Stimulated activated CD4-positive, alpha-beta T cell treated with anti-CD3 and anti-CD28 coated beads, Interleukin-1b, Interleukin-23, amount 100 ng/mL, for 1 hour (primary cell): ENCODE measurements at places on chromosomes 11 and 22.

- DNase-seq: no peak
These were observed 28.9 kb downstream of the APOL1 start for GRCh38 chr22:36281781-36282327.

GRCh38 chr11:64321533-64321932 is 3.6 kb downstream of the PRDX5 start:
- no peak for DNase-seq

DNA sequence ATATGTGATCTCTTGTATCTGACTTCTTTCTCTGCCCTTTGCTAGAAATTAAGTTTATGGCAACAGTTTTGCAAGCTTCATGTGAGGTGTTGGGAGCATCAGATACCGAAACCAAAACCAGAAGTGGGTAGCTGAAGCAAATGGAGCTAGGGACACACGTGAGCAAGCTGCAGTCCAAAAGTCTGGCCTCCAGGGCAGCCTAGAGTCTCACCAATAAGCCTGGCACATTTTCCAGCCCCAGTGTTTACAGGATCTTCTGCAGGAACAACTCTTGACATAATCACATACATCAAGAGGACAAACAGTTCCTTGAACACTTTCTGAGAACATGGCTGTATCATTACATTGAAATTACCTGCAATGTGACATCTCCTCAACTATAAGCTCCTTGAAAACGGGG is 114.1 kb downstream of the LARGE1 start:
- no peak for DNase-seq

DNA sequence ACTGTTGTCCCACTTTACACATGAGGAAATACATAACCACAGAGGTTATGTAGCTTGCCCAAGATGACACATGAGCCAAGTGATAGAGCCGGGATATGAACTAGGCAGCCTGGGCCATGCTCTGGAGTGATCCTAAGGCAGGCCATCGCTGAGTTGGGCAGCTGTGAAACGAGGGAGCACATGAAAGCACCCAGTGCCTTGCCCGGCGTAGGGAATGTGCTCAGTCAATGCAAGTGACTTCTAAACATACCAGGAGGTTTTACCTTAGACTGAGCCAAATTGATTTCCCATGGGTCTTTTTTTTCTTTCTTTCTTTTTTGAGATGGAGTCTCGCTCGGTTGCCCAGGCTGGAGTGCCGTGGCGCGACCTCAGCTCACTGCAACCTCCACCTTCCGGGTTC is 10.5 kb downstream of the GRIK4 start:
- DNase-seq: no peak

- DNase-seq: no peak
These were observed 540.3 kb downstream of the ETS1 start for GRCh38 chr11:128047026-128047425.

- DNase-seq: no peak
These were observed 1639.6 kb upstream of the TENM4 start for GRCh38 chr11:81080476-81080875.

DNA sequence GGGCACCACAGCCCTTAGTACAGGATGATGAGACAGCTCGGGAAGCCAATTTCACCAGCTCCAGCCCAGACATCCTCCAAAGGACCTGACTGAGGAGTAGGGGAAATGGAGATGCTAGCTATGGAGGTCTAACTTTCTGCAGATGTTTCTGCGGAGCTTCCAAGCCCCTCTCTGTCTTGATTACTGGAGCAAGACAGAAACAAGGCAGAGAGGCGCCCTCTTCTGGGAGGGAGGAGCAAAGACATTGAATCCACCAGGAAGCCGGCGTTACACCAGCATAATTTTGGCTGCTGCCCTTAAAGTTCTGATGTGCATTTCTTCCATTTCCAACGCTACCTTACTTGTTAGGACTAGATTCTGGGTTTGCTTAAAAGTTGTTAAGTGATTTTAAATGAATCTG is 107.3 kb upstream of the HSD17B12 start:
- no peak for DNase-seq

DNA sequence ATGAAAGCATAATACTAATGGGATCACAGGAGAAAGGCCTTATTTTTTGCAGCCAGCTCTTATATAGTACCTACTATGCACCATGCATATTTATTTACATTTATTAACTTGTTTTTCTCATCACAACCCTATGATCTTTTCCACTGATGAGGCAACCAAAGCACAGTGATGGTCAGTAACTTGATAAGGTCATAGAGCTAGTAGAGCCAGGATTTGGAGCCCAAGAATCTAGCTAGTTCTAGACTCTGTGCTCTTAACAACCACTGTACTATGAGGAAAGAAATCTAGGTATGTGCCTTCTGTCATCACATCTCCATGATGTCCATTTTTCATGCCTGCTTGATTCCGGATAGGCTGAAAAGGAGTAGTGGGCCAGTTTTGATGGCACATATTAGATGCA is 24.0 kb upstream of the ABTB2 start:
- no peak for DNase-seq

GRCh38 chr22:33756508-33756949 is 163.7 kb downstream of the LARGE1 start:
- no peak for DNase-seq

DNA sequence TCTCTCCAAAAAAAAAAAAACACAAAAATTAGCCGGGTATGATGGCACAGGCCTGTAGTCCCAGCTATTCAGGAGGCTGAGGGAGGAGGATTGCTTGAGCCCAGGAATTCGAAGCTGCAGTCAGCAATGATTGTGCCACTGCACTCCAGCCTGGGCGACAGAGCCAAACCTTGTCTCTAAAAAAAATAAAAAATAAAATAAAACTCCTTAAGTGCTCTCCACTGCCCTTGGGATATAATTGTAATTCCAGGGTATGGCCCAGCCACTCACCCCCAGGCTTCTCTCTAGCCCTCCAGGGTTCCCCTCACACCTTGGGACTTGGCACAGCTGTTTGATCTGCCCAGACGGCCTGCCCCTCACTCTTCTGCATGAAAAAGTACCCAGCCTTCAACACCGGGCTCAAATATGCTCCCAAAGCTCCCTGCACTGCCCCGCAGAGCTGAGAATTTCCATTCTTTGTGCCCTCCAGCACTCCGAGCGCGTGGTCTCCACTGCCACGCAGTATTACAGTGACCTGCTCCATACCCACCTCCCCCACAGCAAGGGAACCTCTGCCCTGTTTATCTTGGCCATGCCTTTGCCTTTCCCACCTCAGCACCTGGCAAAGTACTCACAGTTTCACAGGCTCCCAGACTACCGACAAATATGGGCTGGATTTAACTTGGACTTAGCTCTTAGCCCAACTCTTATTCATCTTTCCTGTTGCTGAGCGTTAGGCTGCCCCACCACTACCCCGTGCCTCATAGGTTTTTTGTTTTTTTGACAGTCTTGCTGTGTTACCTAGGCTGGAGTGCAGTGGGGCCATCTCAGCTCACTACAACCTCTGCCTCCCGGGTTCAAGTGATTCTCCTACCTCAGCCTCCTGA is 7.6 kb upstream of the FTH1 start:
- DNase-seq: no peak

GRCh38 chr11:1770528-1770927 is 6.8 kb upstream of the CTSD start:
- no peak for DNase-seq

DNA sequence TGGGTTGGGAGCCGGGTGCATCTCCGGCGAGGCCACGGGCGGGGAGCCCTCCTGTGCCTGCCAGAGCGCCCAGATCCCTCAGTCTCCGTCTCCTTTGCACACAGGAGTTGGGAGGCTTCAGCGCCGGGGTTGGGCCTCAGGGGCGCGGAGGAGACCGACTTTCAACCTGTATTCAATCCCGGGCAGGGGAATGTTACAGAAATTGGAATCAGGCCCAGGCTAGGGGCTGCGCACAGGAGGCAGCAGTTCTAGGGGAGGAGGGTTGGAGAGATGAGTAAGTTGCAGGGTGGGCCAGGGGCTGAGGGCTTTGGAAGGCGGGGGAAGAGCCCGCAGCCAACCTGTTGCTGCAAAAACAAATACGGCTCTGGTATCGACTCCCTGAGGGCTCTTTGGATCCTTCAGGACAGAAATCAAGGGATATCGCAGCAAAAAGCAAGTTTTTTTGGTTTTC is 640 bp upstream of the KCNA4 start:
- no peak for DNase-seq
